ENCODE measurements at places on chromosomes 1 and 21. TPM values are rescaled to one million over a fixed set of nuclear protein-coding genes. Genes with fewer than 3 reads are reported as not detected.

The MASP2 gene
- not detected for total RNA-seq

The FGR gene
- total RNA-seq: 8.4 TPM

The TEDDM1 gene
- not detected for total RNA-seq

The S100A7 gene
- total RNA-seq: 5.9 TPM

The NPHP4 gene
- 2.5 TPM for total RNA-seq

The NUDT4B gene
- 0.76 TPM for total RNA-seq
